ENCODE measurements at places on chromosomes 6 and 20.

DNA sequence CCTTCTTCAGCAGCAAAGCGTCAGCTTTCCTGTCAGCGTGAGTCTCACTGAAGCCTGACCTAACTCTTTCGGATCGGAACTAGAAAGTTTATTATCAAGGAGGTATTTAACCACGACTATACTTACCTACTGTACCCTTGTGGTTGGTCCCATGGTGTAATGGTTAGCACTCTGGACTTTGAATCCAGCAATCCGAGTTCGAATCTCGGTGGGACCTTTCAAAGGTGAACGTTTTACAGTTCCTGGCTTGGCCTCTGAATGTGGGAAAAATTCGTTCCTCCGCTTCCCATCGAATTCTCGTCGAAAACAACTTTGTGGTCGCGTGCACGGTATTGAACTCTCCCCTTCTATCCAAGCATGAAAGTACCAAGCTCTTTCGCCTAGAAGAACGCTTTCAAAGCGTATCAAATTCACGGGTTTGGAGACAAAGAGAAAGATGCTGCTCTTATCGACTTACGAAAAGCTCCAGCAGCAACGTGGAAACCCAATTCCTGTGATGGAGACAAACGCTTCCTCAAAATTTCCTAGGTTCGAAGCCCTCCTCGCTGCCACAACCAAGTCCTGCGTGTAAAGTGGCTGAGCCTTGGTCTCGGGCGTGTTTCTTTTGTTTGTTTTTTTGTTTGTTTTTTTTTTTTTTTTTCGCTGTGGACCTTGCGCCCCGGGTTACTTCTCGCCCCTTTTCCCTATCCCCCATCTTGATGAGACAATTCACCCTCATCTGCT, 63.7 kb downstream of the GPX5 start:
- peak; percentile 98 for DNase-seq

DNA sequence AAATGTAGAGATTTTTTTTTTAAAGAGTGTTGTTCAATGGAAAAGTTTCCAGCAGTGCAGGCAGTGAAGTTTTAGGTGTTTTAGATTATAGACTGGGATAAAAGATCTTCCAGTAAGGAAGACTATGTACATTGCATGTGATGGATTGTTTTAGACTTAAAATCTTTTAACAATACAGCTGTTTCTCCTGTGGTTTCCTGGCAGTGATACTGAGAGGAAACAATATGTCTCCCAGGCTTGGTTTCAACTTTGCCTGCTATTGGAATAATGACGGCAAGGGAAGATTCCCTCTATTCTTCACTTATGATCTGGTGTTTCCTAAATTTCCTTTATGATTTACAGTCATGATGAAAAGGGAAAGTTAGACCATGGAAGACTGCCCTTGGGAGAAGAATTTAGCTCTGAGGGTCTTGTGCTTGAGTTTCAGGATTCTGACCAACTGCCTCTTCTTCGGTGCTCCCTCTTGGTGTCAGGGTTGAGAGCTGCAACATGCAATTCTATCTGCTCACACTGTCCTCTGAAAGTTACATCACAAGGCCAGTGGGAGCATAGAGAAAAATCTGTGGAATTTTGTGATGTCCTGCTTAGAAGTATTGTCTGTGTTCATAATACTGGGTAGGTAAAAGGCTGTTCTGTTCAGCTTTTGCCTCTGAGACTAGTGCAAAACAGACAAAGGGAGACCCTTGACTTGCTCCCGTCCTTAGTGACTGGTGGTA, 262.8 kb upstream of the MAN1A1 start:
- DNase-seq, result peak; percentile 46

DNA sequence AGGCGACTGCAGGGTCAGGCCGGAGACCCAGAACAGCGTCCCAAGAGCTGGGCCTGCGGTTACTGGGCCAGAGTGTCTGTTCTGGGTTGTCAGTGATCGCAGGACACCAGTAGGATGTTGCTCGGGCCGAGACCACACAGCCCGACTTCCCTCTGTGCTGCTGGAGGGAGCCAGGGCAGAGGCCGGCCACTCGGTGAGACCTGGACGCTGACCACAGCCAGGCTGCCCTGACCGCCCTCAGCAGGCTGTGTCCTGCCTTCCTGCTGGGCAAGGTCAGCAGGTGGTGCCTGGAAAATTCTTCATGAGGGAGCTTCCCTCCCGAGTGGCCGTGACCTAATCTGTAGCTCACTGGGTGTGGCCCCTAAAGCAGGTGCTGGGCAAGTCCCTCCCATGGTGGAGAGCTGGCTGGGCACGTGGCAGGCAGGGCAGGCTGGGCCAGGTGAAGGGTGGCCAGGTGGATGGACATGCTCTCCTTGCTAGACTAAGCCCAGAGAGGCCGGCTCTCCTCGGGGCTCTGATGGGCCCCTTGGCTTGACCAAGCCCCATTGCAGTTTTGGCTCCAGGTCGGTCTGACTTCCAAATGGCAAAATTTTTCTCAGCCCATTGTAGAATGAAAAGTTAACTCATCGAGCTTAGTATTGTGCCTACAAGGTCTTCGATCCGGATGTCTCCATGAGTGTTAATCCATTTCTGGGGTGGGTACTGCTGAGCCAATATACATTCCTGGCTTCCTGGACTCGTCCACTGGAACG, 1.9 kb downstream of the SLCO4A1 start:
- DNase-seq, result no peak

DNA sequence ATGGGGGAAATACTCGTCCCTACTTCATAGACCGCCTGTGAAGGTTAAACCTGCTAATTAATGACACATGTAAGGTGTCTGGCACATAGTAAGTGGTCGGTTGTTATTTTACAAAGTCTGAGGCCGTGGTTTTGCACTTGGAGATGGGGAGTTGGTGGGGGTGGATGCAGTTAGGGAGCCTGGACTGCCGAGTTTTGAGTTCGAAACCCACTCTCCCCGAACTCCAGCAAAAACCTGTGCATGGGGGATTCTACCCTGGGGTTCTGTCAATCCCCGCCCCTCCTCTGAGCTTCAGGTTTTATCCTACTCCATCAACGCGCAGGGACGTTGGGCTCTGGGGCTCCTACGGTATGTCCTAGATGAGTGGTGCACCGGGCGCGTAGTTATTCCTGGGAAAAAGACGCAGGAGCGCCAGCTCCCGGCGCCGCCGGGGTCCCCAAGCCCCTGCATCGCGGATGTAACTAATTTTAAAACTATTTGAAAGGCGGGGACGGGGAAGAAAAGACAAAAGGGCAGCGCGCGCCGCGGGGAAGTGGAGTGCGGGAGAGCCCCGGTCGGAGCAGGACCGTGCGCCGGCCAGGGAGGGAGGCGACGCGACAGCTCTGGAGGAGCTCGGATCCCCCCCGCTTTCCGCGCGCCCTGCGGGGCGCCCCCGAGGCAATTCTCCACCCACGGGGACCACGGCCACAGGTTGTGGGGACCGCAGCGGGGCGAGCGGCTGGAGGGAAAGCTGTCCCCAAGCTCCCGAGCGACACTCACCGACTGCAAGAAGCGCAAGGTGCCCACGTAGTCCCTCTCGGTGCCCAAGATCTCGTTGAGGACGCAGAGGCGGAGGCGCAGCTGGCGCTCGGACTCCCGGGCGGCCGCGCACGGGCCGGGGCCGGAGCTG, 672 bp downstream of the PREX1 start:
- peak; percentile 44 for DNase-seq

GRCh38 chr6:169266261-169266660, 12.6 kb upstream of the THBS2 start:
- no peak for DNase-seq

DNA sequence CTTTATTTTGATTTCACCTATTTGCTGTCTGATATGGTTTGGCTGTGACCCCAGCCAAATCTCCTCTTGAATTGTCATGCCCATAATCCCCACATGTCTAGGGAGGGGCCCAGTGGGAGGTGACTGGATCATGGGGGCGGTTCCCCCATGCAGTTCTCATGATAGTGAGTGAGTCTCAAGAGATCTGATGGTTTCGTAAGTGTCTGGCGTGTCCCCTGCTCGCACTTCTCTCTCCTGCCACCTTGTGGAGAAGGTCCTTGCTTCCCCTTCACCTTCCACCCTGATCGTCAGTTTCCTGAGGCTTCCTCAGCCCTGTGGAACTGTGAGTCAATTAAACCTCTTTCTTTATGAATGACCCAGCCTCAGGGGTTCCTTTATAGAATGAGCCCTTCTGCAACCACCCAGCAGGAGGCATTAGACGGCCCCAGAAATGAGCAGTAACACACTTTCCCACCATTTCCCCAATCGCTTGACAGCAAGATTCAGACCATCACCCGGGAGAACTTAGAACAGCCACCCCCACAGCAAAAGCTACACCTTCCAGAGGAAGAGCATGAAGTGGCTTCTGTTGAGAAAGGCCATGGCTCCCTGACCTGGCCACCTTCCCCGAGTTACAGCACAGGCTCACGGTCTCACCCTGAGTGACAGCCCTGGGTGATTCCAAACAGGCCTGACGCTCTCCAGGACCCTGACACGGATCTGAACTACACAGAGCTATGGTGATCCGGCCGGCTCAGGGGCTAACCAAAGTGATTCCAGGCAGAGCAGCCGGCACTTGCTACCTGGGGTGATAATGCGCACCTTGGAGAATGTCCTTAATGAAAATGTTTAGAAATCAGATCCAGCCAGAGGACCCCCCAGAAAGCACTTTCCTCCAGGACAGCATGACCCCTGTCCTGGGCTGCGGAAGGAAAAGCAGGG, 131.2 kb upstream of the CDH4 start:
- peak; percentile 80 for DNase-seq

DNA sequence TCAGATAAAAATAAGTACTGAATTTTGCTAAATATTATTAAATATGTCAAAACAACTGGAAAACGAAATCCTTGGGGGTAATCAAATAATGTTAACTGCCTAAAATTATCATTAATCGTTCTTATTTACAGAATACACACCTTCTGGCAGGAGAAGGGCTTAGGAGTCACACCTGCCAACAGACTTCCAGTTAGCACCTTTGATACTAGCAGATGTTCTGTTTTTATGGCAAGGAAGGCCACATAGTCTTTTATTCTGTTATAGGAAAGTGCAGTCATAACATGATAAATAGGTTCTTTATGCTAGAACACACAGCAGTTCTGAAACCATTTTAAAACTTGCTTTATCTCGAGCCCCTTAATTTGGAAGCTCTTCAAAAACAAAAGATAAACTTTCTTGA, 464.1 kb downstream of the UTRN start:
- no peak for DNase-seq

DNA sequence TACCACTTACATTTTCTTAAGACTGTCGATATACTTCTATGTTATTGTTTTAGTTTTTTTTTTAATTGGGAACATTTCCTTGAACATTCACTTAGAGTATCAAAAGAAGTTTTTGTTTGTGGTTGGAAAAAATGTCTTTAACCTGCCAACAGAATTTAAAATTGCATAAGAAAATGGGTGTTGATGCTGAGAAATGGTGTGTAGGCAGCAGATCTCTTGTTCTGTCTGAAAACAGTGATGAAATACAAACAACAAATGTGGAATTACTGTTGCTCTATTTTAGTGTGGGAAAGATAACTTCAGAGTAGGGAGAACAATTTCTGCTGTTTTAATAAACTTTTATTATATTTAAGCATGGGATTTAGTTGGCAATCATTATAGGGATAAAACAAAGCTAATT, 293.5 kb downstream of the CDKAL1 start:
- DNase-seq, result peak; percentile 44

DNA sequence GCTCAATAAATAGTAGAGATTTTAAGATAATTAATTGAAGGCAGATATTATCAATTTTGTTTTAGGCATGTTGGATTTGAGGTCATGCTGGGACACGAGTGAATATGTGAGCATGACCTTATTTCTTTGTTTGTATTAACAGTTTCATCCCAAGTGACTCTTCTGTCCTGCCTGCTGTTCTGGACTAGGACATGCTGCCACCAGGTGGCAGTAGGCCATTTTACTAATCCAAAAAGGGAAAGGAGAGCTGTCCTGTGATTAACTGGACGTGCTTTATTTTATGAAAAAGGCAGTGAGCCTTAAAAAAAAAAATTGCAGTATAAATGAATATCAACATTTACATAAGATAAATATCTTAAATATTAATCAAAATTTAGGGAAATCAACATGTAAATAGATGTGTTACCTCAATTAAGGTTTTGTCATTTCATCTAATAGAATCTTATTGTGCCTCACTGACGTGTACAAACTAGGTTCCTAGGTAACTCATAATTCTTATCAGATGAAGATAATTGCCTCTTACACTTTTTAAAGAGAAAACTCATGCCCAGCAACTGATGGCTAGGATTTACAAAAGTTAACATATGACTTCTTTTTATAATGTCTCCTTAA, 49.8 kb downstream of the FRK start:
- DNase-seq, result peak; percentile 66

DNA sequence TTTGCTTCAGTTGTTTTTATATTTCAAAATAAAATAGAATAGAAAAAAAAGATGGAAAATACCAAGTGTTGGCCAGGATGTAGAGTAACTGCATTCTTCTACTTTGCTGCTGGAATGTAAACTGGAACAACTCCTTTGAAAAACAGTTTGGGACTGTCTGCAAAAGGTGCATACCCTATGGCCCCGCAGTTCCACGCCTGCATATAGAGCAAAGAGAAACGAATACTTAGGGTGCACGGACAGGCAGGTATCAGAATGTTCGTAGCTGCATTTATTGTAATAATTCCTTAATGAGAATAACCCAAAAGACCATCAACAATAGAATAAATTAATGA, 603 bp upstream of the RAB23 start:
- DNase-seq, result no peak

DNA sequence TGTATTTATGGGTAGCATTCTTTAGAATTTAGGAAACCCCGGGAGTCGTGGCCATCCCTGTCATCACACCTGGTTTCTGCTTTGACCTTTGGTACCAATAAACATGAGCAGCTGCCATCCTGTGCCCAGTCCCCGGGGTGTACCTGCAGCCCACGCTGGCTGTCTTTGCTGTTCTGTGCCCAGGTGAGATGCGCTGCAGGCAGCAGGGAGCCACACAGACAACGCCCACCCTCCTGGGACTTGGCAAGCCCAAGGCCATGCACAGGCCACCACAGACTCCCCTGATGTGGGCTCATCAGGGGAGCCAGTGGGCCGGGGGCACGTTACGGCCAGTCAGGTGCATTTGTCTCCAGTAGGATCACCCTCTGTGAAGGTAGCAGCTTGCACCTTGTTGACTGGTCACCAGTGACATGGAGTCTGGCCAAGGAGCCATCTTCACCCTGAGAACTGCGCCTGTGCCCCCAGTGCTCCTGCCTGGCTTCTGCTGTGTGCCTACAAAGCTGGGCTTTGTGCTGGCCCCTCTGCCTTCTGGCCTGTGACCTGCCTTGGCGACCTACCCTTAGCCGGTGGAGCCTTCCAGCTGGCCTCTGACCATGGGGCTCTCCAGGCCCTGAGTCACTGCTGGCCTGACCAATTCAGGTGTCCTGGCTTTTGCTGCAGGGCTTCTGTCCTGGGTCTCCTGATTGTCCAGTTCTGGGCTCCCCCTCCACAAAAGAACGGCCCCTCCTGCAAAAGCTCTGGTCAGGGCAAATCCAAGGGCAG, 14.2 kb upstream of the UNC93A start:
- no peak for DNase-seq

DNA sequence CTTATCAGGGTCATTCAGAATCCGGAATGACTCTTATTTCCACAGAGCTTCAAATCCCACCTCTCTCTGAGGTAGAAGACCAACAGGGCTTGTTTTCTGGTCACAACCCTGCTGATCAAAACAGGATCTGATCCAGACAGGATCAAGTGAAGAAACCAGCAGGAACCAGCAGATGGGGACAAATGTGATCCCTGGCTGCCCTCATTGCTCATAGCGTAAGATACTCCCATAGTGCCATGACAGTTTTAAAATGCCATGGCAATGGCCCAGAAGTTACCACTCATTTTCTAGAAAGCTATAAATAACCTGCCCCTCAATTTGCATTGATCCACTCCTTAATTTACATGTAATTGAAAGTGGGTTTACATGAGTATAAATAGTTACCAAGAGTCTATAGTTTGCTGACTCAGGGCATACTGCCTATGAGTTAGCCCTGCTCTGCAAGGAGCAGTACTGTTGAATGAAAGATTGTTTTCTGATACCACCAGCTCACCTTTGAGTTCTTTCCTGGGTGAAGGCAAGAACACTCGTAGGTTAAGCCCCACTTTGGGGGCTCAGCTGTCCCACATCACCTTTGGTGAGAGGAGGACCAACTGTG, 6.2 kb upstream of the ZNF334 start:
- DNase-seq, result no peak

Measured in fibroblast of skin of right biceps (primary cell).